ENCODE measurements at places on chromosomes 7 and 10. TPM values are rescaled to one million over a fixed set of nuclear protein-coding genes. Genes with fewer than 3 reads are reported as not detected.

GRCh38 chr7:9575716-9576115 lies 1142.3 kb downstream of the NXPH1 start:
- no peak for DNase-seq

DNA sequence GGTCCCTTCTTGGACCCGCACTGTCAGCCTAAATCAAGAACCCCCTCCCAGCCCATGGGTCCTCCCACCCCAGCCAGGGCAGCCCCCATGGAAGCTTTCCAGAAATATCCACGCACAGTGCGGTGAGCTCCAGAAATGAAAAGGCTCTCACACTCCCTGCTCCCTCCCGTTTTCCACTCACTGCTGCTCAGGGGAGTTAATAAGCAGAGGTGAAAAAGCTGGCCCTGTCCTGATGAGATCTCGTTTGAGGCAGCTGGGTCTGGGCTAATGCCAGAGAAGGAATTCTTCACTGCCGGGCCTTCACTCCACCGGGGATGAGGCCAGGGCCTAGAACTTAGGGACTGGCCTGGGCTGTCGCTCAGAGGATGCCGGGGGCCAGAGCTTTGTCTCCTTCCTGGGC lies 102.2 kb downstream of the ZMIZ1 start:
- DNase-seq = no peak

MINDY4 gene
- 13.4 TPM for polyA plus RNA-seq

DNA sequence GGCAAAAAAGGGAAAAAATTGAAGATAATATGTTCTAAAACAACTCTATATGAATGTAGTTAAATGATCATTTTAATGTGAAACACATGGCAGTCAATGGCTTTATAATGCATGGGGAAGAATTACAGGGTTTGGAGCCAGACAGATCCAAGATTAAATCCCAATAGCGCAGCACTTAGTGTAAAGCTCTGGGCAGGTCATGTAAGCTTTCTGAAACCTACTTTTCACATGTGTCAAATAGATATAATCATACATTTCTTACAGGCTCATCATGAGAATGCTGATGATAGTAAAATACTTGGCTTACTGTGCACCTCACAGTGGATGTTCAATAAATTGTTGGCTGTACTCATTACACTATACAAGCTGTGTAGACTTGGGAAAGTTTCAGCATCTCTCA lies 48.0 kb upstream of the ZNF365 start:
- DNase-seq = no peak

DNA sequence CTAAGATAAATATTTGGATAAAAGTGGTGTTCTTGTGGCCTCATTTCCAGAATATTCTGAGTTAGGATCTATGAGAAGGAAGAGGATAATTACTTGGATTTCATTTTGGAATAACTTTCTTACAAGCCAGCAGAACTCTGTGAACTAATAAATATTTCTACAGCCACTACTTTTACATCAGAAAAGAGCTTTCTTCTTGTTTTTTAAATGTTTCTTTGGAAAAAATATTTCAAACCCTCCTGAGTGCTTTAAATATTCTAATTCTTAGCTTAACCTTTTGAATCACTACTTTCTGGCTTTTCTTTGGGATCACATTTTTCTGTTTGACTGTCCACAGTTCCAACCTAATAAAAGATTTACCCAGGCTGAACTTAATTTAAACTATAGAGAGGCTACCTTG lies 279.2 kb upstream of the PHYHIPL start:
- DNase-seq = no peak

DNA sequence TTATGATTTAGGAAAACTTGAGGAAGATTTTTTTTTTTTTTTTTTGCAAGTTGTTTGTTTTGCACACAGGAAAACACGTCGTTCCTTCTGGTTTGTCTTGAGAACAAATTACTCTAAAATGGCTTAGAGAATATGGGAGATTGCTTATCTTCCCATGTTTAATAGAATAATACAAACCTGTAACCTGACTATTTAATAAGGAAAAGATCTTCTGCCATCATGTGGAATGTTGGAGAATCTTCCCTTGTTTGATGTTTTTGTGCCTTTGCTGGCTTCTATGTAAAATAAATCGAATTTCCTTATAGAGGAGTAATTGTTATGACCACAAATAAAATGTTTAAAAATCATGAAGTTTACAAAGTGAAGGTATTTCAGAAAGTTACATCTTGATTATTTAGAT lies 818.8 kb downstream of the GATA3 start:
- DNase-seq = no peak
